B cell (primary cell): ENCODE measurements at places on chromosomes 7 and 10.

- H3K36me3 ChIP-seq: peaks cover 3% of the 10 kb centered on the region
- no peak for DNase-seq
- no peak overlapping the region for H3K4me3 ChIP-seq
- no peak overlapping the region for H3K27ac ChIP-seq
Measured at GRCh38 chr7:22617166-22617565, 109.8 kb upstream of the IL6 start.

DNA sequence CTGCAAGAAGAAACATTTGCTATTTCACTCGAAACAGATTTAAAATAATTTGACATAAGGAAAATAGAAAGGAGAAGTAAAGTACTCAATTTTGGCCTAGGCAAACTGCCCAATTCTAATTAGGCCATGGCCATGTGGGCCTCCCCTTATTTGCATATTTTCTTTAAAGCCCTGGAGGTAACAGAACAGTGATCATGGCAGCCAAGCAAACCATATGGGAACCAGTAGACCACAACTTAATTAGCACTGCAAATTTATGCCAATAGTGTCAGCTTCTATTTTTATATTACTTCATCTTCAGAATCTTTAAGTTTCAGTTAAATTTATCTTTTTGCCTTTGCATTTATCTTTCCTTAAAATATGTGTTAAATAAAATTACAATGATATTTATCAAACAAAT lies 63.3 kb upstream of the THSD7A start:
- no peaks in the 10 kb centered on the region for H3K36me3 ChIP-seq
- no peaks in the 10 kb centered on the region for H3K27me3 ChIP-seq
- no peaks in the 10 kb centered on the region for H3K4me1 ChIP-seq
- no peak overlapping the region for H3K27ac ChIP-seq

DNA sequence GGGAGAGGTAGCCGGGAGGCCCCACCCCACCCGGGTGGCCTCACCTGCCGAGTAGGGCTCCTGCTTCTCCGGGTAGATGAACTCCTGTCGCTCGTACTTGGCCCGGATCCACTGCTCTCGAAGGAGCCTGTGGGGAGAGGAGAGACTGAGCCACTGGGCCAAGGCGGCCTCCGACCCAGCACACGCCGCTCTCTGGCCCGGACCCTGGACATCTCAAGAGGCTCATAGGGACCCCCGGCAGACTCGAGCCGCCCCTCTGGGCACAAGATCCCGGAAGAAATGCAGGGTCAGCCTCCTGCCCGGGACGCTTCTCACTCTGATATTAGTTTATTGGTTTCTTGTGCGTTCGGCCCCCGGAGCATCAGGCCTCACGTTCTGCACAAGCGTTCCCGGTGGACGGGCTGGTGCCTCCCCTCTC lies 34.5 kb downstream of the ADAP1 start:
- no peak for DNase-seq
- H3K4me1 ChIP-seq: peaks cover 40% of the 10 kb centered on the region
- no peak overlapping the region for H3K4me3 ChIP-seq
- H3K27me3 ChIP-seq: no peaks in the 10 kb centered on the region

GRCh38 chr10:128664729-128665128 lies 538.5 kb upstream of the MKI67 start:
- no peaks in the 10 kb centered on the region for H3K36me3 ChIP-seq
- H3K27ac ChIP-seq: no peak overlapping the region
- no peak for DNase-seq
- H3K4me1 ChIP-seq: no peaks in the 10 kb centered on the region
- no peak overlapping the region for H3K4me3 ChIP-seq

GRCh38 chr7:137577184-137577583 lies 233.7 kb upstream of the PTN start:
- H3K27ac ChIP-seq: no peak overlapping the region
- no peaks in the 10 kb centered on the region for H3K27me3 ChIP-seq
- no peaks in the 10 kb centered on the region for H3K4me1 ChIP-seq
- DNase-seq: no peak

GRCh38 chr7:50771120-50772002 lies 11.3 kb downstream of the GRB10 start:
- H3K36me3 ChIP-seq: no peaks in the 10 kb centered on the region
- H3K4me3 ChIP-seq: no peak overlapping the region
- no peak overlapping the region for H3K27ac ChIP-seq
- H3K27me3 ChIP-seq: no peaks in the 10 kb centered on the region
- H3K4me1 ChIP-seq: no peaks in the 10 kb centered on the region

DNA sequence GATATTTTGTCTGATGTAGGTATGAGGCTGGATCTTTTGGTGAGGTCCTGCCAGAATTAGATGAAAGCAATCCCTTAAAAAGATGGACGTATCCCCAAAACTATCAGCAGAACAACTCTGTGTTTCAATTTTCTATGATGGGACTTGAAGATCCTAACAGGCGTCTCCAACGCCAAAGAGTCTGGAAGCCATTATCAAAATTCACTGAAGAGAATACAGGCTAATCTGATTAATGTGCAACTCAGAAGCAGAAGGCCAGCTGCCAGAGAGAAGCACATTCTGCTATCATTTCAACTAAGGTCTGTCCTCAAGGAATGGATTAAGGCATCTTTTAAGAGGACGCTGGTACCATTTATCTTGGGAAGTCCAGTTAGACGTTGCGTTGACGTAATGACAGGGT lies 119.7 kb downstream of the FGFR2 start:
- DNase-seq: no peak
- no peak overlapping the region for H3K27ac ChIP-seq
- H3K36me3 ChIP-seq: no peaks in the 10 kb centered on the region
- no peaks in the 10 kb centered on the region for H3K27me3 ChIP-seq
- H3K4me3 ChIP-seq: no peak overlapping the region

- no peaks in the 10 kb centered on the region for H3K4me1 ChIP-seq
- no peak for DNase-seq
- no peaks in the 10 kb centered on the region for H3K27me3 ChIP-seq
- no peaks in the 10 kb centered on the region for H3K36me3 ChIP-seq
- H3K27ac ChIP-seq: no peak overlapping the region
Measured at GRCh38 chr7:77434570-77435275, 18.6 kb upstream of the GSAP start.

GRCh38 chr7:153091477-153091876 lies 331.9 kb downstream of the ACTR3B start:
- DNase-seq: no peak
- no peak overlapping the region for H3K4me3 ChIP-seq
- no peaks in the 10 kb centered on the region for H3K27me3 ChIP-seq

GRCh38 chr10:44234483-44234875 lies 150.4 kb downstream of the CXCL12 start:
- H3K4me1 ChIP-seq: no peaks in the 10 kb centered on the region
- H3K27me3 ChIP-seq: no peaks in the 10 kb centered on the region
- H3K36me3 ChIP-seq: no peaks in the 10 kb centered on the region
- H3K4me3 ChIP-seq: no peak overlapping the region
- H3K27ac ChIP-seq: no peak overlapping the region
- no peak for DNase-seq

DNA sequence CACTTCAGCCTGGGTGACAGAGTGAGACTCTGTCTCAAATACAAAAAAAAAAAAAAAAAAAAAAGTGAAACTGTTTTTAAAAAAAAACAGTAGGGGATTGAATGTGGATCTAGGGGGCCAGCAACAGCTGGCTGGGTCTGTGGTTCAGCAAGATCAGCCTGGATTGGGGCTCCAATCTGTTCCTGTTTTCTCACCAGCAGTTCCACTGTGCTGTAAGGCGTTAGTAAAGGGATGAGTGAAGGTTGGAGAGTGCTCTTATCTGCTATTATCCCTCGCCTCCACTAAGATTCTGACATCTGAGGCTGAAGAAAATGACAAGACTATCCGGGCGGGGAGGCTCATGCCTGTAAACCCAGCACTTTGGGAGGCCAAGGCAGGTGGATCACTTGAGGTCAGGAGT lies 41.6 kb upstream of the GTF2IRD1 start:
- no peaks in the 10 kb centered on the region for H3K36me3 ChIP-seq
- H3K4me3 ChIP-seq: no peak overlapping the region
- no peaks in the 10 kb centered on the region for H3K4me1 ChIP-seq
- no peak overlapping the region for H3K27ac ChIP-seq
- no peak for DNase-seq

- no peak for DNase-seq
- no peak overlapping the region for H3K27ac ChIP-seq
- no peaks in the 10 kb centered on the region for H3K27me3 ChIP-seq
- H3K4me3 ChIP-seq: no peak overlapping the region
- H3K36me3 ChIP-seq: no peaks in the 10 kb centered on the region
Measured at GRCh38 chr7:40947566-40947965, 755.3 kb downstream of the INHBA start.

GRCh38 chr7:128694738-128695137 lies 22.6 kb downstream of the GARIN1A start:
- H3K27ac ChIP-seq: no peak overlapping the region
- no peak for DNase-seq
- no peak overlapping the region for H3K4me3 ChIP-seq
- H3K36me3 ChIP-seq: no peaks in the 10 kb centered on the region
- peaks cover 17% of the 10 kb centered on the region for H3K4me1 ChIP-seq

DNA sequence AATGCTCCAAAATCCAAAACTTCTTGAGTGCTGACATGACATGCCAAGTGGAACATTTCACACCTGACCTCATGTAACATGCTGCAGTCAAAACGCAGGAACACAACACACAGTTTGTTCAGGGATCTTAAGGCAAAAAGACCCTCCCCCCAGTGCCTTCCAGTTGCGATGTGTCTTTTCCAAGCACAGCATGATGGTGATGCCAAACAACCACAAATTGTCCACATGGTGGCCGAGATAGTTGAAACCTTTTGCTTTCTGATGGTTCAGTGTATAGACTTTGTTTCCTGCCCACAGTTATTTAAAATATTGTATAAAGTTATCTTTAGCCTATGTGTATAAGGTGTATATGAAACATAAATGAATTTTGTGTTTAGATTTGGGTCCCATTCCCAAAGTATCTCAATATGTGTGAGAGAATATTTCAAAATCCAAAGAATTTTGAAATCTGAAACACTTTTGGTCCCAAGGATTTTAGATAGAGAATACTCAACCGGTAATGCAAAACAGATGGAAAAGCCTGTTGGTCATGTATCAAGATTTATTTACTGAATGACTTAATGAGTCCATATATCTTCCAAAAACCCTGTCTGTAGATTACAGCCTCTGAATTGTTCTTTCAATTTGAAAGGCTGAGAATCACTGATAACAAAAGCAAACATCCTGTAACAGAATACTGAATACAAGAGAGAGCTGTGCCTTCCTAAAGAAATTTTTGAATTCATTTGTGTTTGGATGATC lies 93.4 kb upstream of the OIT3 start:
- no peaks in the 10 kb centered on the region for H3K4me1 ChIP-seq
- no peaks in the 10 kb centered on the region for H3K27me3 ChIP-seq
- no peak overlapping the region for H3K4me3 ChIP-seq
- no peak overlapping the region for H3K27ac ChIP-seq

DNA sequence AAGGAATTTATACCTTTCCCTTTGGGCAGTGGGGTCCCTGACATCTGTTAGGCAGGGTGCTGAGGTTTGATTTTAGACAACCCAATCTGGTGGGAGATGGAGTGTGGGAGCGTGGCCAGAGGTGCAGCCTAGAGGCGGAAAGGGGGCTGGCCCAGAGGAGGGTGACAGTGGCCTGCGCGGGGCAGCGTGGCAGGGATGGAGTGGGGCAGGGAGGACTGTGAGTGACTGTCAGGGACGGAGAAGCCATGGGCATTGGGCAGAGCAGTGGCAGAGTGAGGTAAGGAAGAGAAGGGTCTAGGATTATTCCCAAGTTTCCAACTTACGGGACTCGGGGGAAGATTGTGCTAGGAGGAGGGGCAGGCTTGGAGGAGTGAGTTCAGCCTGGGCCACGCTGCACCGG lies 181.9 kb downstream of the CCDC3 start:
- H3K27ac ChIP-seq: no peak overlapping the region
- H3K36me3 ChIP-seq: peaks cover 74% of the 10 kb centered on the region
- no peak for DNase-seq
- H3K27me3 ChIP-seq: no peaks in the 10 kb centered on the region

DNA sequence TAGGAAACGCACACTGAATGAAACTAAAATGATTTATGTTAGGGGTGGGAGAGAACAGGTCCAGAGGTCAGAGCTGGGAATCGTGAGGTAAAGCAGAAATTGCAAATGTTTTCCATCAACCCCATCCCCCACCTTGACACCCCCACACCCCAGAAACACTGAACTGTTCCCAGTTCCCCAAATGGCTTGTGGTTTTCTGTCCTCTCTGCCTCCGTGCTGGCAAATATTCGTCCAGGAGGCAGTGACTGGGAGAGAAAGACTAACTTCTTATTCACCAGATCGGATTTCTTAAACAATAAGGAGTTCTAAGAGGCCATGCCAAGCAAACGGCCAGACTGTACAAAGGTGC lies 730 bp upstream of the RASSF4 start:
- H3K36me3 ChIP-seq: no peaks in the 10 kb centered on the region
- H3K27me3 ChIP-seq: no peaks in the 10 kb centered on the region
- H3K4me1 ChIP-seq: peaks cover 42% of the 10 kb centered on the region
- peak overlapping the region; percentile 85 for H3K4me3 ChIP-seq
- DNase-seq: no peak

DNA sequence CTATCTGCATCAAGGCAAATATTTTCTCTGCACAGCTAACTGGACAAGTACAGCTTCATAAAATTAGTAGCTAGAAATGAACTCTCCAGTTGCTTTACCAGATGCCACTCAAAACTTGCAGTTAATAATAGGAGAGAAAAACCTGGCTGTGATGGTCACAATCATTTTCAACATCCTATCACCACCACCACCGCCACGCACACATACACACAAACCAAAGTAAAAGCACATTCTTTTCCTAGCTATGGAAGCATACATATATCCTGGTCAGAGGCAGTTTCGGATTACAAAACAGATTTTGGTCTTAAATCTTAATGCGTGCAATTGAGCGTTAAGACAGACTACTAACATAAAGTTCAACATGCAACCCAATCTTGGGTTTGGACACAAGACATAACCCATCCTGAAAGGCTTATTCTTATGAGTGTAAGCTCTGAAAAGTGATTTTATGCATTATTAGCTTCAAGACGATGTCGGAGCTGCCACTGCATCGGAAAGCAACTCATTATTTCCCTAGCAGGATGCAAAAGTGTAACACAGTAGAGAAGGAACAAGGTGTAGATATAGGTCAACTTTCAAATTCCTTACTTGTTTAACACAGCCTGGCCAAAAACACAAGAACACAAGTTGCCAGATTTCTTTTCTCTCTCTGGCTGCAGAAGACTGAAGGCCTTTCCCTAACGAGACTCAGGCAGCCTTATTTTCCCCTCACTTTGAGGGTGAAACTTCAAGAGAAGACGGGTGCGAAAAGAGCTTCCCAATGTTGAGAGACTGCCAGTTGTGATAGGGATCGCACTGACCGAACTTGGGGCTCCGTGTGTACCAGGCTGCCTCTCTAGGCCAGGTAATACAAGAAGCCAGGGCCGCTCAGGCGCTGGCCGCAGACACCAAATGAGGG lies 1.2 kb downstream of the CACUL1 start:
- H3K4me1 ChIP-seq: peaks cover 26% of the 10 kb centered on the region
- no peak for DNase-seq
- no peaks in the 10 kb centered on the region for H3K36me3 ChIP-seq
- H3K4me3 ChIP-seq: peak overlapping the region; percentile 92
- H3K27me3 ChIP-seq: no peaks in the 10 kb centered on the region
